CD4-positive, alpha-beta T cell (primary cell): ENCODE measurements at places on chromosomes 2 and 18.

DNA sequence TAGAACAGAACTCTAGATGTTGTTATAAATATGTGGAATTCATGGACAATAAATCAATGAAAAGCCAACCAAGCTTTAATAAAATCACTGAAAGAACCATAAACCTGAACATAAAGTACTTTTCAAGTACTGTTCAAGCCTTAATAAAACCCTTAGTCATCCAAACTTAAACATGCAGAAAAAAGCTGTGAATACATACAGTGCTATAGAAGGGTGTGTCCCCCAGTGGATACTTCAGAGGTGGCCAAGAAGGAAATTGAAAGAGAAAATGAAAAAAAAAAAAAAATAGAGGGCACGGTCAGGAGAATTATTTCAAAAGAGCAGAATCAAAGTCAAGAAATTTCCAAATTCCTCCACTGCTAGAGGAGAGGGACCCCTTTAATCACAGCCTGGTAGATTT, 141.1 kb downstream of the SP100 start:
- DNase-seq: no peak

GRCh38 chr2:145407-145806, 99.1 kb upstream of the FAM110C start:
- no peak for DNase-seq

GRCh38 chr2:72349016-72349415, 201.4 kb upstream of the CYP26B1 start:
- DNase-seq: no peak

DNA sequence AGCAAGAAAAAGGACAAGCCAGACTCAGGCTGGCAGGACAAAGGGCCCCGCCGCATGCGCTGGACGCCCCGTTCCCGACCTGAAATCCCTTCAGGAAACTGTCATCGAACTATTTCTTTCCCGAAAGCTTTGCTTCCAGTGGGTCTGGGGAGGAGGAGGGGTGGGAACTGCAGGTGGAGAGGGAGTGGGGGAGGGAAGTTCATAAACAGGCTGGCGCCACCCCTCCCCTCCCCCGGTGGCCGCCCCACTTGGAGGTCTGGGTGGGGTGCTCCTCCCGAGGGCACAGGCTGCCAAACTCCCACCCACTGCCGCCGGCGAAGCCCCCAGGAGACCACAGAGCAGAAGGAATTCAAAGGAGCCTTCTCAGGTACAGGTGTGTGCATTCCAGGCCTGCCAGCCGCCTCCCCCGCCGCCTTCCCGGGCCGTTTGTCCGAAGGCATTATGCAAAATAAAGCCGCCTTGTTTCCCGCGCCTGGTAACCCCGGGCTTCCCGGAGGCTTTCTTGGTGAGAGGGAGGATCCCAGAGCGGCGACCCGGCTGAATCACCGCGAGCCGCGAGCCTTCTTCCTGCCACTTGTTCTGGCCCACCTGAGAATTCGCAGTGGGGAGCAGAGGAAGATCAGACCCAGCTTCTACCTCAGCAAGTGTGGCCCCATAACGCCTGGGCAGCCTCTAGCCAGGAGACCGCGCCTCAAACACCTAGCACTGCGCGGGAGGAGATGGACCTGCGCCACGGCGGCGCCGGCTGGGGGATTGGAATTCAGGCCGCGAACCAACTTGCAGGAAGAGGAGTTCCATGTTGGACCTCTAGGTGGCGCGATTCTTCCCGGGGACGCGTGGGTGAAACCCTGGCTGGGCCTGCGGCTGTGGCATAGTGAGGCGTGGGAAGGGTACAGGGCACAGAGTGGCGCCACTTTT, 101.9 kb downstream of the FOXI3 start:
- DNase-seq: peak; percentile 13

GRCh38 chr2:12074126-12074844, 327.9 kb downstream of the LPIN1 start:
- no peak for DNase-seq

- no peak for DNase-seq
Measured at GRCh38 chr2:85924522-85924921, 35.7 kb upstream of the ST3GAL5 start.

- no peak for DNase-seq
Measured at GRCh38 chr2:7857904-7858303, 824.0 kb upstream of the ID2 start.

- DNase-seq: no peak
Measured at GRCh38 chr18:9507565-9508088, 32.3 kb downstream of the RALBP1 start.

DNA sequence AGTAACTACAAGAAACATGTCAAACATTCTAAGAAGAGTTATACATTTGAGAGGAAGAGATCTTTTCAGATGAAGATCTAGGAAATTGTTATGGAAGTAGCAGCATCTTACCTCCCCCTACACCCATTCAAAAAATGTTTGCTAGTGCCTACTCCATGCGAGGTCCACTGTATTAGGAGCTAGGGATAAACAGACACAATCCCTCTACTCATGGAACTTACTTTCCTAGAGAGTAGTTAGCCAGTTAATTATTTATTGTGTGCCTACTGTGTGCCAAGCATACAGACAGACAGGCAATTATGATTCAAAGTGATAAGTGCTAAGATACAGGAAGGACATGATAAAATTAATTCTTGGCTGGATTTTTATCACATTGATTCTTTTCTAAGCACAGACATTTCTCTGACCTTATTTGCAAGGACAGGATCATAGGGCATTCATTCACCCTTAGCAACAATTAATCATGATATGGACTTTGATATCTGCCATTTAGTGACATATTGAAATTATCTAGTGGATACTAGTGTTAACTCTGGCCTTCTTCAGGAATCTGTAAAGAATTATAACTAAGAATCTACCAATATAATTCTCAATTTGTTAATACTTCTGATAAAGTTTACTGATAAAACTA, 19.6 kb upstream of the TDRD15 start:
- no peak for DNase-seq

DNA sequence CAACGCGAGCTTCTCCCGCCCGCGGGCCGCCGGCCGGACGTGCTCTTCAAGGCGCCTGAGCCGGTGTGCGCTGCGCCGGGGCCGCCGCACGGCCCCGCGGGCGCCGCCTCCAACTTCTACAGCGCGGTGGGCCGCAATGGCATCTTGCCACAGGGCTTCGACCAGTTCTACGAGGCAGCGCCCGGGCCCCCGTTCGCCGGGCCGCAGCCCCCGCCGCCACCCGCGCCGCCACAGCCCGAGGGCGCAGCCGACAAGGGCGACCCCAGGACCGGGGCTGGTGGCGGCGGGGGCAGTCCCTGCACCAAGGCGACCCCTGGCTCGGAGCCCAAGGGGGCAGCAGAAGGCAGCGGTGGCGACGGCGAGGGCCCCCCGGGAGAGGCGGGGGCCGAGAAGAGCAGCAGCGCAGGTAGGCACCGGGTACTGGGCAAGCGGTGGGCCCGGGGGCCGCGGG, 676 bp downstream of the HOXD11 start:
- DNase-seq: no peak

DNA sequence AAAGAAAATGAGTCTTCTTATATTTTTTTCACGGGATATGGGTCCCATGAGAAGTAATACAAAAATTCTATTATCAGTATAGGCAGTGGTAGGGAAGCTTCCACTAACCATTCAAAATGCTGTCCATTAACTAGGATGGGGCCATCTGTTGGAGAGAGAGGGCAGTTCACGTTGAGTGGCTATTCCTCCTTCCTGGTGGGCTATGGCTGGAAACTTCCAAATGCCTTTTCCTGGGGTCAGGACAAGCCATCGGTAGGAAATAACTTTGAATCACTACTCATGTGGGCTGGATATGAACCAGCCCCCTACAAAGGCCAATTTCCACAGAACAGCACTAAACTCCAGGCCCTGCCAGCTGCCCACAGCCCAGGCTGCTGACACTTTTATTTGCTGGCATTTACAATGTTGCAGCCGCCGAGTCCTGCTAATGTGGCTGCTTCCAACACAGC, 156.1 kb upstream of the HNRNPA3 start:
- no peak for DNase-seq

GRCh38 chr2:203543898-203544328, 8.8 kb upstream of the RAPH1 start:
- no peak for DNase-seq

DNA sequence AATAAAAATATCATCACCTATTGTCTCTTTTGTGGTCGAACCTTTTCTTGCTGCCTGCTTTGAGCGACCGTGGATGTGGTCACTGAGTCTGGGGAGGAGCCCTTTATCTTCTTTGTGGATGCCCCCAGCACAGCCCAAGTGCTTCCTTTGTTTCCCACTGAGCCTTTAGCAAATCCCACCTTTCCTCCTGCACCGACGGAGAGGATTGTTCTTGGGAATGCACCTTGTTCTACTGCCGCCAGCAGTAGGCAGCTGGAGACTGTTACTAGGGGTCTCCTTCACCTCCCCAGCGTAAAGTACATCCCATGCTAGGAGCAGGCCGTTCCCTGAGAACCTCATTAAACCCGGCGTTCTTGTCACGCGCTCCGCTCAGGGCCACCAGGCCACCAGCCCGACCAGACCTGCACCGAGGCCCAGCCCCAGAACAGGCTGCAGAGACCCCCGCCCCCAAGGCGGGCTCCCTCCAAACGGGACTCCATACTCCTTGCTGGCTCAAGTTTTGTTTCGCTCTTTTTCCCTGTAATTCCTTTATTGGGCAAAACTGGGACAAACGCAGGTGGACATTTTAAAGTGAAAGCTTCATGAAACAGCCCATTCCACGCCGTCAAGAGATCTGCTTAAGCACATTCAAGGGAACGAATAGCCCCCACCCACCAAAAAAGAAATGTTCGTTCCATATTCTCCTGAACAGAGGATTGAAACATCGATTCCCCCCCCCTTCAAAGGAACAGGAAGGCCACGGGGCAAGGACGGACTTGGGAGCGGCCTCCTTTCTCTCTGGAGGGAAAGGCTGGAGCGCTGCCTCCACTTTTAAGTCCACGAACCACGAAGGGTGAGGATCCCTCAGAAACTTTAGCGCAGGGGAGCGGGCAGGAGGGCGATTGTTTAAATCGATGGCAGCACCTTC, 1.1 kb upstream of the MAT2A start:
- DNase-seq: no peak

DNA sequence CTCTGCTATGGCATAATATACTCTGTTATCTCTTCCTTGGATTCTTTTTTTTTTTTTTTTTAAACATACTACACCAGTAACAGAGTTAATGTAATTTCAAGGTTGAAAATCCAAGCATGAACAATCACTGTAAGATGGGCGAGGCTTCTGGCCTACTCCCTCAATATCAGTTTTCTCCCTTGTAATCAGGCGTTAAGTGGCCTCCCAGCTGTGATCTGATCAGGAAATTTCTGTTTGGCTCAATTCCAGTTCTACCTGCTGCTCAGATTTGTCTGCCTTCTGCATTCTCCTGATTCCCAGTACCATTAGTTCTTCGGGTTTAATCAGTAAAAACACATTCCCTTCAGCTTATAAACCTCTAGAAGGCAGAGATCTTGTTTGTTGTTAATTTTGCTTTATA, 18.6 kb downstream of the PRKD3 start:
- no peak for DNase-seq

DNA sequence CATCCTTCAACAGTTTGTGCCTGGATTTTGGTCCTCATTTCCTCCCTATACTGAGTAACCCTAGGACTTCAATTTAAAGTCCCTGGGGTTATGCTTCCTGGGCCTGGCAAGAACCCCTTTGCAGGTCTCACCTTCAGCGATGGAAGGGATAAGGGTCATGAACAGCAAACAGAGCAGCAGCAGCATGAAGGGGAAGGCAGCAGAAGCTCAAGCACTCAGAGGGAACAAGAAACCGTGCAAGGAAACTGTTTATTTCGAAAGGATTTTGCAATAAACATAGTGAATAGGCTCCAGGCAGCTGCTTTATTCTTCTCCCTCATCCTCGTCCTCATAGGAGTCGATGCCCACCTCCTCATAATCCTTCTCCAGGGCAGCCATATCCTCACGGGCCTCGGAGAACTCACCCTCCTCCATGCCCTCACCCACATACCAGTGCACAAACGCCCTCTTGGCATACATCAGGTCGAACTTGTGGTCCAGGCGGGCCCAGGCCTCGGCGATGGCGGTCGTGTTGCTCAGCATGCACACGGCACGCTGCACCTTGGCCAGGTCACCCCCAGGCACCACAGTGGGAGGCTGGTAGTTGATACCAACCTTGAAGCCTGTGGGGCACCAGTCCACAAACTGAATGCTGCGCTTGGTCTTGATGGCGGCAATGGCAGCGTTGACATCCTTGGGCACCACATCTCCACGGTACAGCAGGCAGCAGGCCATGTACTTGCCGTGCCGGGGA, 2.8 kb upstream of the TUBA4B start:
- no peak for DNase-seq

DNA sequence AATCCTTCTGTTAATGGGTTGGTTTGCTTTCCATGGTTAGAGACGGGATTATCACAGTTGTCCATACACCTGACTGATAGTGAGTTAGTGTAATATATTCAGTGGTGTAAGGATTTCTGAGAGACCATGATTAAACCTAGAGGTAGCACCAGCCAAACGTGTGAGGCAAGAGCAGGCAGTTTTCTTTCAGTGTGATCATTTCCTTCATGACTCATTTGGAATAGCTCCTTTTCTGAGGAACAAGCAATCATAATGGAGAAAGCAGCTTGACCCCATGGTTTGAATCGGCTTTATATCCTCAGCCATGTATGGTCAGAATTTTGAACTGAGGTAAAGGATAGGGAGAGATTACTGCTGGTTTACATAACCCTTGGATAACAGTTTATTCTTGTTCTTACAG, 2.9 kb downstream of the MXD1 start:
- DNase-seq: no peak

DNA sequence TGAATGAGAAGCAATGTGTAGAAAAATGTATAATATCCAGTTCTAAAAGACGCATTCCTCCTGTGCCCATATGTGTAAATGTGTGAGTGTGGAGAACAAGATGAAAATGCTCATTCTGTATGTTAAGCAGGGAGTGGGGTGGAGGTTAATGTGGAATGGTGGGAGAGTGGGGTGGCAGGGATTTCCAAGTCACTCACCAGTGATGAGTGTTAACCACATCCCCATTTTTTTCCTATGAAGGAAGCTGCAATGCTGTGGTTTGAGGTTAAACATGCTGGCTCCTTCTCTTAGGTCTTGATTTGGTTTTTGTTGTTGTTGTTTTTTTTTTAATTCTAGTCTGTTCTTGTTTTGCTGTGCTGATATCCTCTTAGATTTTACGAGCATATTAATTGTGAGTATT, 169.4 kb downstream of the NEDD4L start:
- no peak for DNase-seq

DNA sequence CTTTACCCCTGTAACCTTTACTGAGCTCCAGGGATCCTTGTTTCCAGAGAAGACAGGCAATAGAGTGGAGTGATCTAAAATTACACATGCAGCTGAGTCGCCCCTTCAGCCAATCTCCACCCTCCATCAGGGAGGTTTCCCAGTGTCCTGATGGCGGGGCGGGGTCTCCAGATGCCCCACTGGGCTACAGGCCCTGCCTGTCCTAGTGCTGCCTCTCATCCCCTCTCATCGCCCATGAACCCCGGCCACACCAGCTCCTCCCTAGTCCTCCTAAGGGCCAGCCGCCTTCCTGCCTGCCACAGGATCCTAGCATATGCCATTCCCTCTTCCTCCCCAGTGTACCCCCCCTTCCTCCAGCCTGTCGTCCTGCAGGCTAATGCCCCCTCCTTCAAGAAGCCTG, 144.1 kb upstream of the GLI2 start:
- DNase-seq: no peak

DNA sequence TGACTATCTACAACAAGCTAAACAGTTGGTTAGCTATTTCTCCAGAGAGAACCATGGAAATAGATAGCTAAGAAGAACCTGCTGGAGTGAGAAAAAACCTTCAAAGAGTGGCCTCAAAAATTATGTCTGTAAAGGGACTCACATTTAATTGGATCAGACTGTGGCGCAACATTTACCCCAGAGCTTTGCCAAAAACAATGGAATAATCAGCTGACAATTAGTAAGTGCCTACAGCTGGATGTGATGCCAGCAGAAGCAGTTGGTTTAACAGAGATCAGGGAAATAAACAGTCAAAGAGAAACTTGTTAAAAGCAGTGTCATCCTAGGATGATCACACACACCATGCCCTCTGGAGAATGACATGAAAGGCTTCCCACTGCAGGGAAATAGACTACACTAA, 310.7 kb downstream of the CLIP4 start:
- no peak for DNase-seq
